ENCODE measurements at places on chromosomes 4 and X. TPM values are rescaled to one million over a fixed set of nuclear protein-coding genes. Genes with fewer than 3 reads are reported as not detected.

Gene RNF175
- 0.24 TPM for polyA plus RNA-seq

Gene TBL1X
- polyA plus RNA-seq = 11.3 TPM

Gene SOX3
- polyA plus RNA-seq = not detected

Gene IL13RA1
- 35.9 TPM for polyA plus RNA-seq

- no peak for DNase-seq
Observed at GRCh38 chrX:143363419-143363818, 153.9 kb downstream of the SPANXN3 start.

DNA sequence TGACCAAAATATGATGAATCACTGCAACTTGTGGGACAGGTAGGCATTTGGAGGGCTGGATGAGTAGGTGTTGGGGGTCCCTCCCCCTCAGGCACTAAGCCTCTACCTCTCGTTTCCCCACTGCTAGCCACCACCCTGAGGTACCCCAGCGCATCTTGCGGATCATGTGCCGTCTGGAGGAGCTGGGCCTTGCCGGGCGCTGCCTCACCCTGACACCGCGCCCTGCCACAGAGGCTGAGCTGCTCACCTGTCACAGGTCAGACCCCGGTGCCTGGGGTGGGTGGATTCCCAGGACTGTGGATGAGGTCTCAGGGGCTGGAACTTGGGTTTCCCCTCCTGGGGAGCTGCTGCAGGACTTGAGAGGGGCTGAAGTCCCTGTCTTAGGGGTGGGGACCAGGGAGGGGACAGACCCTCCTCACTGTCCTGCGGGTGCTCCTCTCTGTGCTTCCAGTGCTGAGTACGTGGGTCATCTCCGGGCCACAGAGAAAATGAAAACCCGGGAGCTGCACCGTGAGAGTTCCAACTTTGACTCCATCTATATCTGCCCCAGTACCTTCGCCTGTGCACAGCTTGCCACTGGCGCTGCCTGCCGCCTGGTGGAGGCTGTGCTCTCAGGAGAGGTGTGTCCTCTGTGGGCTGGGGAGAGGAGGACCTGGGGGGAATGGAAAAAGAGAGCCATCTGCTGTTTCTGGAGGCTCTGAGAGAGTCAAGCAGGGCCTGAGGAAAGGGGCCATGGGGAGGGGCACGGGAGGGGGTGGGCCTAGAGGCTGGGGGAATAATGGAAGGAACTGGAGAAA is 10.1 kb upstream of the ERAS start:
- no peak for DNase-seq

DNA sequence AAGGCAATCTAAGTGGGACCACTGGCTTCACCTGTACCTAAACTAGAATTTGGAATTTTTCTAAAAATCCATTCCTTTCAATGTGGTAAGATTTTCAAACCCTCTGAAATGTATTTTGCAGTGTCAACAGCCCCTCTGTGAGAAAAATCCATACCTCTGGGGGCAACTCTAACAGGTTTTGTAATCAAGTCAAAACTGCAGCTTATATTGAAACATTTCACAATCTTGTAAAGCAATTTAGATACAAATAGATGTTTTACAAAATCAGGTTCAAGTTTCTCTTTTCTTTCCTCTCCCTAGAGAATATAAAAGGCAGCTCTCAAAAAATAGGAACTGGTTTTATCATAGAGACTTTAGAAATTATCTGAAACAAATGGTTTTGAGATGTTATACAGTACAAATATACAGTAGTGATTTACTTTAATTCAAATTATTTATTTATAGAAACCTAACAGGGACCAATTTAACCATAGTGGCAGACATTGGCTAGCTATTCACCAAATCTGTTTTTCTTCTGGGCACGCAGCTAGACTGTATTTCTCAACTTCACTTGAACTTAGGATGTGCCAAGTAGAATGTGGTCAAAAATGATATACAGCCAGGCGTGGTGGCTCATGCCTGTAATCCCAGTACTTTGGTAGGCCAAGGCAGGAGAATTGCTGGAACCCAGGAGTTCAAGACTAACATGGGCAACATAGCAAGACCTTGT is 36.3 kb upstream of the SPINK2 start:
- no peak for DNase-seq

DNA sequence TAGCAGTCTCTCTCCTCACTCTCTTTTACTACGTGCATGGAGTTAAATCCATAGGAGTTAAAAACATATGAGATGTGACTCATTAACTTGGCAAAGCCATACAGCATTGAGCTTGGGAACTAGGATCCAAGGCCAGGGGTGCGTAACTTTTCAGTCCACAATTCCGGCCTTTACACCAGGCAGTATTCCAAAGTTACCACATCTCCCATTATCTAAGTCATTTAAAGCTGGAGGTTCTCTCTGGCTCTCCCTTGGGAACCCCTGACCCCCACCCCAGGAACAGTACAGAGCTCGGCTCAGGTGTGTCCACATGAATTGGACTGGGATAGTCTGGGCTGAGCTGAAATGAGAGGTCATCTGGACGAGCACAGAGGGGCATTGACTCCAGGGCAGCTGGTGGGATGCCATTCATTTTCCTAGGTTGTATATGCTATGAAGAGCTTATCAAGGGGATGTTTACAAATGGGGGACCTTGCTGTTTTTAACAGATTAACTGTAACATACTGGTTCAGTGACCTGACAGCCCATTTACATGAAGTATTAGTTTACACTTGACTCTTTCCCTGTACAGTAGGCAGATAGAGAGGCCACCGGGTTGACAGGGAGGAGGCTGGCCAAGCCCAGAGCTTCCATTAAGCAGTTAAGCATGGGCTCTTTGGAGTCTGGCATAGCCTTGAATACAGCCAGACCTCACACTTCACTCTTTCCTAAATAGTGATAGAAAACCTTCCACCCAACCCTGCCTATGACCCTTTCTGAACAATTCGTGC is 128.8 kb downstream of the RAB28 start:
- DNase-seq = no peak

- no peak for DNase-seq
Observed at GRCh38 chr4:139919521-139919920, 234.5 kb downstream of the MAML3 start.

GRCh38 chrX:338836-339400 is 20.3 kb upstream of the GTPBP6 start:
- DNase-seq = no peak

- no peak for DNase-seq
Observed at GRCh38 chrX:18721683-18722499, 14.4 kb downstream of the PPEF1 start.

DNA sequence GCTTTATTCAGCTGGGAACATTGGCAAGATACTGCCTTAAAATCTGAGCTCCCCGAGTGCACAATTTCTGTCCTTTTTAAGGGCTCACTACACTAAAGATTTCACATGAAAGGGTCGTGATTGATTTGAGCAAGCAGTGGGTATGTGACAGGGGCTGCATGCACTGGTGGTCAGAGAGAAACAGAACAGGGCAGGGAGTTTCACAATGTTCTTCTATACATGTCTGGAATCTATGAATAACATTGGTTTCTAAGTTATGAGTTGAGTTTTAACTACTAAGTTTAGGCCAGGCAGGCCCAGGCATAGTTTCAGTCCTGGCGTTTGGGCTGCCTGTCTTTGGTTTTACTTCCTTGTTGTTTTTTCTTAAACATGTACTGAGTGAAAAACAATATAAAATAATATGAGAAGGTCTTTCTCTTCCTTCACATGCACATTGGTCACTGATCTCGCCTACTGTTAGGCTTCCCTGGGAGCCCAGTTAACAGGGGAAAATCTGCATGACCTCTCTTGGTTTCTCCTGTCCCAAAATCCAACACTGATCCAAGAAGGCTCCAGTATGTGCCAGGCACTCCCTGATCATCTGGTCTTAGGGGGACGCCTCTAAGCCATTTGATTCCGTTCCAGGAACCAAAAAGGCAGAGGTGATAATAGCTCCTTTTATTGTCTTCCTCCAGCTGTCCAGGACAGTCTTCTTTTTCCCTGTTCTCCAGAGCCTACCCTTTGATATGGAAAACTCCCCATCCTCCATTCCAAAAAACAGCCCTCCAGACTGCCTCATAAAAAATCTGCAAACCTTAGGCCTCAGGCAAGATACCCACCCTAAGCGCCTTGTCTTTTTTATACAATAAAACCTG is at the start of gene UGT2B17:
UGT2B17 (minus strand) TSS at position 51 of the 854 bp plus-strand sequence. CDS start 7,838 bp downstream, outside the sequence.
- no peak for DNase-seq

GRCh38 chr4:125826801-125827695 is 512.3 kb downstream of the FAT4 start:
- DNase-seq = no peak

GRCh38 chr4:7299908-7300710 is 107.8 kb downstream of the SORCS2 start:
- no peak for DNase-seq

DNA sequence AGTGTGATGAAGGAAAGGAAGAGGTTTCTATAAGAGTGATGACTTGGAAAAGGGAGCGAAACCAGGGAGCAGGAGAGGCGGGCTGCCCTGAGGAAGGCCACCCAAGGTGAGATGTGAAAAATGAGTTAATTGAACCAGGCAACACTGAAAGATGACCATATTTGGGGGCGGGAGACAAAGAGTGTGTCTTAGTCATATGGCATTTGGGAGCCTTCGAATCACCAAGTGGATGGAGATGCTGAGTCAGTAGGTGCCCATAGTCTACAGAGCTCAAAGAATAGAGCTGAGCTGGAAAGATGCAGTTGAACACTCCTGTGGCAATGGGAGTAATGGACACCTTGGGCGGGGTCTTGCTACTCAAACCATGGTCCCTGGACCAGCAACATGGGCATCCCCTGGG is 8.3 kb upstream of the TLR8 start:
- DNase-seq = no peak

GRCh38 chr4:113537203-113537602 is 224.3 kb downstream of the CAMK2D start:
- no peak for DNase-seq

DNA sequence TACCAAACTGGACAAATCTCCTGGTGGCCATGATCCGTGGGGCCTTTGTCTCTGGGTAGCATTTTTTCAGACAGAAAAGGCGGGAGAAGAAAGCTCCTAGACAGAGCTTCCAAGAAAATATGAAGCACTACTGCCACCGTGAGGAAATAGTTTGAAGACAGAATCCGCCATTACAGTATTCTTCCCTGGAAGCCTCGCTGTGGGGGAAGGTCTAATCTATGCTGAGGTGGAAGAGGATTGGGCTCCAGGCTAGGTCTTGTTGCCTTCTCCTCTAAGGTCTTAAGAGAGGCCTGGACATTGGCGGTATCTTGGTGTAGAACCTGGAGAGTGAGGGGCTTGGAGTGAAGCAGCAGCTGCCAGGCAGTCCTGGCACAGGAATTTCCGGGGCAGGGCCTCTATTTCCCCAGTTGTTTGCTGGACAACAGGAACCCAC is 218.9 kb downstream of the OR13H1 start:
- no peak for DNase-seq

- no peak for DNase-seq
Observed at GRCh38 chr4:163810755-163811154, 316.3 kb downstream of the TMA16 start.

Data from liver (tissue), 10 donors.